Neural crest cell (in vitro differentiated cells): ENCODE measurements at places on chromosomes 5 and 9.

DNA sequence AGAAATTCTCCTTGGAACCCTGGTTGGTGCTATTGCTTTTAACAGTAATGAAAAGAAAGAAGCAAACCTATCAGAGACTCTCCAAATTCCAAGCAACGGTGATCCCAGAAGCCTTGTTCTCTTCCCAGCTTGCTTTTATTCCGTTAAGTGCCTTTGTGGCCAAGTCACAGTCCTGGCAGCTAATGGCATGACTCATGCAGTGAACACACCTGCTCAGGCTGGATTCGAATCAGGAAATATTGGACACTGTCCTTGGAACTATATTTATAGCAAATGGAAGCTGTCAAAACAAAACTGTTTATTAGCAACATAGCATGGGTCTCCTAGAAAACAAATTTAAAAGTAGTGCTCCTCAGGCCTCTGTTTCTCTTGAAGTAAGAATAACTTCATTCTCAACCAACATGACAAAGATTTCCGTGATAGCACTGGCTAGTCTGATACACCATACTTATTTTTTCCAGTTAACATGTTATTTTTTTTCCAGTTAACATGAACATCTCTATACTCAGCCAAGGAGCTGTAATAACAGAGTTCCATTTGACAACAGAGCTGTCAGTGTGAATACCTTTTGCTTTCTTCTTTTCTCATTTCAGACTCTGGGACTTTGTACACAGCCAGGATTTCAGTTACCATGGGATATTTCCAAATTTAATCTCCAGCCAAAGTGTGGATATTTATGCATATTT lies 502.4 kb downstream of the GADD45G start:
- DNase-seq = no peak

- DNase-seq = no peak
These were observed 12.6 kb downstream of the OR13C5 start for GRCh38 chr9:104586496-104587180.

DNA sequence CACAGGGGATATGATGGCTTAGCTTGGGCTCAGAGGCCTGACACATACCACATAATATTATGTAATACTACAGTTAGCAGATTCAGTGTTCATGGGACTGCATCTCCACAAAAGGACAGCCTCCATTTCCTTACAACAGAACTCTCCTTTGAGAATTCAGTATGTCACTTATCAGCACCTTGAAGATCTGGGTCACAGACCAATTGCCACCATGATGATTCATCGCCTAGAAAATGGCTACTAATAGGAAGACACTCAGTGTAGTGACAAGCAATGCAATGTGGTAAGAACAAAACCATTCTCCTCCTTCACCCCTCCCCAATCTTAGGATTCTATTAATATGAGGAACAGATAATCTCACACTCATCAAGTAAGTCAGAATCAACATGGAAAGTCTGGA lies 38.7 kb upstream of the PRLR start:
- DNase-seq = no peak

DNA sequence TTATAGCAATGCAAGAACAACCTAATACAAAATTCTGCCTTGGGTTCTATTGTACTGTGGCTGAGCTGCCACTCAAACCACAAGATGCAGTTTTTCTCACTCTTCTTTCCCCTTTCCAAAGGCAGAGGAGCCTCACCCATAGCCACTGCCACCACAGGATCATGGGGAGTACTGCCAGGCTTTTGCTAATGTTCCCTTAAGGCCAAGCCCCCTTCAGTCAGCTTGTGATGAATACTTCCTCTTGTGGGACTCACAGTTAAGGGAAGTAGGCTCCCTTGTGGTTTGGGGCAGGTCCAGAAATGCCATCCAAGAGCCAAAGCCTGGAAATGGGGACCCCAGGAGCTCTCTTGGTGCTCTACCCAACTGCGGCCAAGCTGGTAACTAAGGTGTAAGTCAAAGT lies 258.7 kb downstream of the SPATA31D1 start:
- no peak for DNase-seq
